Activated CD4-positive, alpha-beta T cell treated with anti-CD3 and anti-CD28 coated beads, Interleukin-2, Interleukin-4, amounts not matched to agents 100 ng/mL and 50 ng/mL, durations not matched to agents 16 hours and 8 hours (primary cell): ENCODE measurements at places on chromosomes 12 and 14.

GRCh38 chr12:68855111-68855510 lies 47.1 kb downstream of the MDM2 start:
- no peak for DNase-seq

DNA sequence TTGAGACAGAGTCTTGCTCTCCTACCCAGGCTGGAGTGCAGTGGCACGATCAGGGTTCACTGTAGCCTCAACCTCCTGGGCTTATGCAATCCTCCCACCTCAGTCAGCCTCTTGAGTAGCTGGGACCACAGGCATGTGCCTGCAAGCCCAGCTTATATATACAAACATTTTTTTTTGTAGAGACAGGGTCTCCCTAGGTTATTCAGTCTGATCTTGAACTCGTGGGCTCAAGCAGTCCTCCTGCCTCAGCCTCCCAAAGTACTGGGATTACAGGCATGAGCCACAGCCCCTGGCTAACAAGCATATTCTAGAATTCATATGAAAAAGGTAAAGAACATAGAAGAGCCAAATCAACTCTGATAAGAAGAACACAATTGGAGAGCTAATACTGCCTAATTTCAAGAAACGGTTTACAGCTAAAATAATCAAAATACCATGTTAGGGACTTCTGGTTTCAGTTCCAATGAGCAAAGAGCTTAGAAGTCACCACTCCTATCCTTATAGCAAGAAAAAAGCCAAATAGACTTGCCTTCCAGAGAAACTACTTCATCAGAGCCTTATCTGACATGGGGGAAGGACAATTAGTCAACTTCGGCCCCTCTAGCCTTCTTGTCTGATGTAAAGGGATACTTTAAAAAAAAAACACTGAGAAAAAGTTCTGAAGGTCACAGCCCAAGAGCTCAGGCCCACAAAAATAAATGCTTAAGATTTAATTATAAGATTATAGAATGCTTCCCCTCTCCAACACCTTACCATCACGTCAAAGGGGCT lies 37.6 kb downstream of the TMEM116 start:
- DNase-seq: no peak

DNA sequence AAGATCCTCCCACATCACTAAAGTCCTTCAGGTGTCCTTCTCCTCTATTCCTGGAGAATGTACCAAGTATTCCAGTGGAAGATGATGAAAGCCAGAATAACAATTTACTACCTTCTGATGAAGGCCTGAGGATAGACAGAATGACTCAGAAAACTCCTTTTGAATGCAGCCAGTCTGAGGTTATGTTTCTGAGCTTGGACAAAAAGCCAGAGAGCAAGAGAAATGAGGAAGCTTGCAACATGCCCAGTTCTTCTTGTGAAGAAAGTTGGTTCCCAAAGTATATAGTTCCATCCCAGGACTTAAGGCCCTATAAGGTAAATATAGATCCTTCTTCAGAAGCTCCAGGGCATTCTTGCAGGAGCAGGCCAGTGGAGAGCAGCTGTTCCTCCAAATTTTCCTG lies 54.6 kb upstream of the HELB start:
- DNase-seq: no peak

DNA sequence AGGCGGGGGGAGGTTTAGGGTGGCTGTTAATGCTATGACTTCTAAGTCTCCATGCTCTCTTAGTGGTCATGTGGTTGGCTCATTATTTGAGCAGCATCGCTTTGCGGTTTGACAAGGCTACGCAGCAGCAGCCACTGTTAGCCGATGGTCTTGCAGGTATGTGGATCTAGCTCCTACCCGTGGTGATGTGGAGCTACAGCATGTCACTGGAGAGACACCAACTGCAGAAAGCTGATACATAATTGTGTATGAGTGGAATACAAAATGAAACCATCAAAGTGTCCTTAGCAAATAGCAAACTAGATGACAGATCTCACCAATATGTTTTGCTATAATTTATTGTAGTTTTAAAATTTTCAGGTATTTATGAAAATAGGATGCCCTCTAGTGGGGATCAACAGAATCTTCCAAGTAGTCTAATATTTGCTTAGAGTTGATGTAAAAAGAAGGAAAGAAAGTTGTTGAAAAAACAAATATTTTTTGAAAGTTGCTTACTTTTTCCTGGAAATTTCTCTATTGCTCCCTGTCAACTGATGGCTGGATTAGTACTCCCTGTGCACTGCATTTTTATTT lies 94.9 kb downstream of the NAV3 start:
- peak; percentile 47 for DNase-seq

DNA sequence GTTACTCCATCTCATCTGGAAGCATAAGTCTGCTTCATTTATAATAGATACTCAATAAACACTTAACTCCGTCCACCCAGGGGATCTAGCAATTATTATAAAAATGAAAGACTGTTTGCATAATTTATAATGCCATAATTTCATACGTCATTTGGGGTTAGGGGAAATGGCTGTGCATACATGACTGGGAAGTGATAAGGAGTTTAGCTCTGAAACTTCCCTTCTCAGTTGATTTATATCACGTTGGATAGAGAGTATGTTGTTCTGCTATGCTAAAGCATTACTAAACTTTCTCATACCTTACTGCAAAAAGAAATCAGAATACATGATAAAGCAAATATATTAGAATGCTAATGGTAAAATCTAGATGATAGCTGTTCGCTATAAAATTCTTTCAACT lies 90.4 kb upstream of the DYNC1H1 start:
- no peak for DNase-seq

GRCh38 chr14:103241531-103241930 lies 92.5 kb upstream of the EIF5 start:
- DNase-seq: no peak

- DNase-seq: no peak
Measured at GRCh38 chr14:87170179-87170578, 822.8 kb downstream of the GALC start.

DNA sequence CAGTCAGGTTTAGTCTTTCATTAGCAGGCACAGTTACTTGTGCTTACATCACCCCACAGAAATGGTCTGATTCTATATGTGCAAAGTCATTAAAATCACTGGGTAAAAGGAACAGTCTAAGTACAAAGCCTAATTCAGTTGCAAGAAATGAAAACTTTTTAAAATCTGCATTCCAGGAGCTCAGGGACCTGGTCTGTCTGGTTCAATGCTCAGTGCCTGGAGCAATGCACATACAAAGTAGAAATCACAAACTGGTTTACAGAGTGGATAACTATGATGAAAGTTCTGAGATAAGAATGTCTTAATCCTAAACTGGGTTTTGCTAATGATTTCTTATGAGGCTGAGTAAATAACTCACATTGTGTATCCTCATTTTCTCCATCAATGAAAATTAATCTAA lies 28.7 kb downstream of the LMNTD1 start:
- DNase-seq: no peak

DNA sequence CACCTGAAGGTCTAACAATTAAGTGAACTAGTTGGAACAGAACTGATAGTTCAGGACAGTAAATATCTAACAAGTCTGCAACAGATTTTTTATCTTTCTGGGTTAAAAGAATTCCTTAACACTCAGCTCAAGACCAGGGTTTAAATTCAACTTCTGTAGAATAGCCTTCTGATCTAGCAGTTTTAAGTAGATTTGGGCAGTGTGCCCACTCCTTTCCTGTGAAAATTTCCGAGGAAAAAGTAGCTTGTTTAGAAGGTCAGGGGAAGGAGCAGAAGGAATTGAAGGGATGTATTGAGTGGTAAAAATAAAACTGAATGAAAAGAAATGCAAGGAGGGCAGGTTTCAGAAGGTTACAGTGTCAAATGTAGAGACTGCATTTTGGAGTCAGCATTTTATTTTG lies 45.8 kb downstream of the ATL1 start:
- no peak for DNase-seq

- DNase-seq: peak; percentile 44
Measured at GRCh38 chr14:73221945-73222344, 15.4 kb upstream of the PAPLN start.

- DNase-seq: no peak
Measured at GRCh38 chr14:33693237-33693636, 257.6 kb downstream of the EGLN3 start.

- DNase-seq: peak; percentile 73
Measured at GRCh38 chr12:111056618-111057521, 136.5 kb upstream of the MYL2 start.

GRCh38 chr14:61229981-61230380 lies 51.2 kb downstream of the TMEM30B start:
- DNase-seq: no peak

- DNase-seq: no peak
Measured at GRCh38 chr14:97080991-97081390, 283.8 kb downstream of the VRK1 start.

DNA sequence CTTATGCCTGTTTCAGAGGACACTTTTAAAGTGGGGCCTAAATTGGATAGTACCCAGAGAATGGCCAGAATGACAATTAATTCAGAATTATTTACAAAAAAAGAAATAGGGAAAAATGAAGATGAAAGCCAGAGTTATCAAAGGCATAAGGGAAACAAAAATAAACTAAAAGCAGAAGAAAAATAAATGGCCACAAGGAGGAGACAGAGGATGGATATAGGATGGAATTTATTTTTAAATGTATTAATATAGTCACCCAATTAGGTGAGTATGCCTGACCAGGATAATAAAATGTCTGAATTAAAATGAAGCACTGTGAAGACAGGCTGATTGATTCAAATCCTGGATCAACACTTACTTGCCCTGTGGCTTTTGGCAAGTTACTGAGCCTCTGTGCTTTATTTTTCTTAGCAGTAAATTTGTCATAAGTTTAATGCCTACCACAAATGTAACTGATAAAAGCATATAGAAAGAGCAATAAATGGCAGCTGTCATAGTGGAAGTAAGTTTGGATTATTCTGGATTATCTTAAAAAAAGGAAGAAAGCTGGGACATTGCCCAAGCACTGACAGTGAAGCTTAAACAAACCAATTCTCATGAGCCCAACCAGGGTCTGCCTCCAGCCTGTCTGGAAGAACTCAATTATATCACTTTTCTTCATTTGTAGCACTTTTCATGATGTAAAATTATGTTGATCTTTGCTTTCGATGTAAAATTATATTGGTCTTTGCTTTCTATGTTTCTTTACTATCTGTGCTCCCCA lies 3.5 kb downstream of the CLEC9A start:
- no peak for DNase-seq

- DNase-seq: no peak
Measured at GRCh38 chr14:55782166-55782565, 202.2 kb downstream of the KTN1 start.

DNA sequence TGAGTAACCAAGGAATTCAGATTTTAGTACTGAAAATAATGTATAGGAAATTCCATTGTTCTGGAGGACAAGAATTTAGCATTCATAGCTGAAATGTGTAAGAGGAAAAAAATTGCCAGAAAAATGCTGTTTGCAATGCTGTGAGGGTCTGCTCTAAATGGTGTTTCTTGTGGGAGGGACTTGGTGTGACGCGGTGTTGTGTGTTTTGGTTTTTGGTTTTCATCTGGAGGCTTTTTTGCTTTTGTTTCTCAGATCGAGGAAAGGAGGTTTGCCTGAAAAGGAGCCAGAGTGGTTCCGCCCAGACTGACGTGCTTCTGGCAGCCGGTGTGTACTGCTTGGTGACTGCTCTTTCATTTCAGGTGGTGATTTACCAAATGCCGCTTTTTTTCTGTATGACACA lies 211.8 kb upstream of the HMGA2 start:
- no peak for DNase-seq

DNA sequence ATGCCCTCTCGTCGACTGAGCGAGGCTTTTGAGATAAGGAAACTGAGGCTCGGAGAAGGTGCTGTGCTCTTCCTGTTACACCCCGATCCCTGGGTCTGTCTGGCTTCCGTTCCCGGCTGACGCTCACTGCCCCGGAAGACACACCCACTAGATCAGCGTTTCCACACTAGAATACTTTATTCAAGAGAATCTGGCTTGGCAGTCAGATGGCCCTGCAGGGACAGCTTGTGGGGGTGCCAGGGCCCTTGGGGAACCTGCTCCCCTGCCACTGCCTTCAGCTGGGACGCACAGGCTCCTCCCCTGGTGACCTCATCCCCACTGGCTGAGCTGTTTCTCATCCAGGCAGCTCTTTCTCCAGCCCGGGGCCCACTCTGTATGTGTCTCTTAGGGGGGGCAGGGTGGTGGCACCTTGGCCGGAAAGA lies 13.7 kb downstream of the PGF start:
- DNase-seq: peak; percentile 49
